ENCODE measurements at places on chromosomes 2 and 18.

GRCh38 chr2:137888845-137889244 is 75.4 kb upstream of the HNMT start:
- peak; percentile 11 for DNase-seq

DNA sequence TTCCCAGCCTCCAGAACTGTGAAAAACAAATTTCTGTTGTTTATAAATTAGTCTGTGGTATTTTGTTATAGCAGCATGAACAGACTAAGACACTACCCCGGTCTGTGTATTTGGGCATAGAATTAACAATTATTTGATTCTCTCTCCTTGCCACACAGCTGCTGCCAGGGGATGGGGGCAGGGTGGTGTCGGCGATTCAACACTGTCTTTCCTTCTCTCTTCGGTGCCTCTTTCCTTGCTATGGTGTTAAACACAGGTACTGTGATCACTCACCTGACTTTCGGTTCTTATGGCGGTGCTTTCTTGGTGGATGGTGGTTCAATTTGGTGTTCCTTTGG is 50.8 kb upstream of the CTAGE1 start:
- no peak for DNase-seq

GRCh38 chr2:212520340-212520739 is 18.3 kb downstream of the ERBB4 start:
- DNase-seq = no peak

- no peak for DNase-seq
Measured at GRCh38 chr2:231597014-231597611, 4.4 kb downstream of the TEX44 start.

- DNase-seq = peak; percentile 74
Measured at GRCh38 chr2:176126929-176127773, 2.4 kb upstream of the HOXD8 start.

GRCh38 chr2:195363496-195363895 is 293.5 kb upstream of the SLC39A10 start:
- DNase-seq = no peak

GRCh38 chr2:233988581-233988980 is 61.9 kb upstream of the SPP2 start:
- no peak for DNase-seq

GRCh38 chr2:27315122-27315521 is 6.9 kb upstream of the UCN start:
- no peak for DNase-seq

- no peak for DNase-seq
Measured at GRCh38 chr2:217064234-217065011, 204.6 kb upstream of the TNP1 start.

DNA sequence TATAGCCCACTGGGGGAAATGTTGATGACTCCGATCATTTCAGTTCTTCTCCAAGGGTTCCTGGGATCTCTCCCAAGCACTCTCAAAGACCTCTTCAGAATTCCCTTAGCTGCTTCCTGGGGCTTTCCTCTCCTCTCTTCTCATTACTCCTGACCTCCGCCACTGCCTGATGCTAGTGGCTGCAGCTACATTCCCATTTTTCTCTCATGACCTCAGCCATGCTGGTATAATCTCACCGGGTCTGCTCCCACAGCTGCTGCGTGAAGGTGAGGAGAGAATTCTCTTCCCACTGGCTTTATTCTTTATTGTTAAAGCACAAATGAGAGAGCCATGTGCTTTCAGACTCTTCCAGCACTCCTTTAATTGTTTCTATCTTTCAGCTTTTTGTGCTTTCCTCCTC is 312.0 kb upstream of the ETAA1 start:
- no peak for DNase-seq

DNA sequence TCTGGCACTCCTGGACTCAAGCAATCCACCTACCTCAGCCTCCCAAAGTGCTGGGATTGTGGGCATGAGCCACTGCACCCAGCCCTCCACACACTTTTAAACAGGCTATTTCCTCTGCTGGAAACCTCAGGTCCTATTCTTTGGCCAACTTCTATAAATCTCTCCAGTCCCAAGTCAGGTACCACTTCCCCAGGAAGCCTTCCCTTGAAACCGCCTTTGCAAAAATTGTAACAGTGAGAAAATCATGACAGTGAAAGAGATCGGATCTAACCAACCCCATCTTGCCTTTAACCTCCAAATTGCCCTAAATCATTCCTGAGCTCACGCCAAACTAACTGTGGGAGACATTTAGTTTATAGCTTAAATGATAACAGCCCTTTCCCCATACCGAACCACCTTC is 67.3 kb upstream of the CABLES1 start:
- DNase-seq = no peak

DNA sequence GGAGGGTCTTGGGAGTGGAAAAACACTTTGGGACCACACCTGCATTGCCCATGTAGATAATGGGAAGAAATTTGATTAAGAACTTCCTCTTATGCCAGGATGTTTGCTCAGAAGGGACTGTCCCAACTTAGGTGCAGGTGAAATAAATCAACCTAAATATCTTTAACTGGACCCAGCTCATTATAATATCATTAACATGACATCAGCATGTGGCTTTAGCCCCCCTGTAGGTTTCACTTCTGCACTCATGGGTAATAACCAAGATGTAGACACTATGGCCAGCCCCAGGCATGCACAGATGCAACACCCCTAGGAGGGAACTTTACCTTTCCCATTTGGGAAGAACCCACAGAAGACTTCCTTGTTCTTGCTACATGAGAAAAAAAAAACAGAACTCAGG is 227.4 kb upstream of the ZNF804A start:
- DNase-seq = no peak

- no peak for DNase-seq
Measured at GRCh38 chr2:234885118-234885517, 66.7 kb upstream of the SH3BP4 start.

DNA sequence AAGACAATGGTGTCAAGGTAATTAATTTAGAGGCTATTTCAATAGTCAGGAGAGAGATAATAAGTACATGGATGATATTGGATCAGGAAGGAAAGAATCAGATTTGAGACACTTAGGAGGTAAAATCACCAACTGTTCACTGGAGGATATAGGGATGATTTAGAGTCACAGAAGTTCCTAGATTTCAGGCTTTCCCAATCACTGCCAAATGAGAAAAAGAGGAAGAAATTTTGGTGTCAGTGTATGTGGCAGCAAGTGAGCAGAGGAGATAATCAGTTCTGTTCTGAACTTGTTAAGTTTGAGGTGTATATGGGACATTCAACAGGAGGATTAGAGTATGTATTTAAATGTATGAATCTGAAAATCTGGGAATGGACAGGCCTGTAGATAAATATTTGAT is 640.4 kb downstream of the NR4A2 start:
- no peak for DNase-seq

GRCh38 chr18:986051-986450 is 81.4 kb downstream of the ADCYAP1 start:
- no peak for DNase-seq

- no peak for DNase-seq
Measured at GRCh38 chr2:28633746-28634145, 117.9 kb upstream of the PPP1CB start.

GRCh38 chr2:57333221-57333620 is 713.4 kb upstream of the VRK2 start:
- DNase-seq = no peak

DNA sequence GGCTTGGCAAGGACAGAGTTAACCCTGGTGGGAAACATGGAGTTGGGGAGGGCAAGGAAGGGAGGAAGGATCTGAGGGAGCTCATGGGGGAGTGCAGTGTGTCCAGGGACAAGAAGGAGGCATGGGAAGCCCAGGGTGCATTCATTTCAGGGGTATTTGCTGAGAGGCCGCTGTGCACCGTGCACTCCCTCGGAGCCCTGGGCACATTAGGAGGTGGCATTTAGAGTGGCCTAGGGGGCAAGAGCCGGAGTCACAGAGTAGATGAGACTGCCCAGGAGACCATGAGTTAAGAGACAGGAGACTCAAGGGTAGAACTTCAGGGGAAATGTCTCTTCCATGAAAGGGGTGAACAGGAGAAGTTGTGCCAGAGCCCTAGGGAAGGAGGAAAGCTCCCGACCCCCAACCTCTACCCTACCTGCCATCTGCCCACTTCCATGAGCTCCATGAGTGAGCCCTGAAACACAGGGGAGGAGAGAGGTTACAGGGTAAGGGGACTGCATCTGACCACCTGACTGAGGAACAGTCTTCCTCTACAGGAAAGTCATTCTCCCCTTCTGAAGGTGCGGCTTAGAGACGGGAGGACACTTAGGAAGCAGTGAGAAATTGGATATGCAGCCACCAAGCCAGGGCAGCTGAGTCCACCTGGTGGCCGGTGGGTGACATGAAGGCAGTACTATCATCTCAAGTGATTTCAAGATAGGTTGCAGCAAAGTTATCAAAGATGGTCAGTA is 58.5 kb upstream of the COPS8 start:
- peak; percentile 59 for DNase-seq

DNA sequence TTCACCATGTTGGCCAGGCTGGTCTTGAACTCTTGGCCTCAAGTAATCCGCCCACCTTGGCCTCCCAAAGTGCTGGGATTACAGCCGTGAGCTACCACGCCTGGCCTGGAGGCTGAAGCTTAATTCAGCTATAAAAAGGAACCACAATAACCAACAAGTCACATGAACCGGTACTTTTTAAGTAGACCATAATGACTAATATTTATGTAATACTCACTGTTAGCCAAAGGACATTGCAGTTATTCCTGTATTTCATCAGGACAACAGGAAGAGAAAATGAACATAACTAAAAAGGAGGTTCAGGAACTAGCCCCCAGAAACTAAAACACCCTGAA is 49.0 kb upstream of the TMEM87B start:
- DNase-seq = no peak

DNA sequence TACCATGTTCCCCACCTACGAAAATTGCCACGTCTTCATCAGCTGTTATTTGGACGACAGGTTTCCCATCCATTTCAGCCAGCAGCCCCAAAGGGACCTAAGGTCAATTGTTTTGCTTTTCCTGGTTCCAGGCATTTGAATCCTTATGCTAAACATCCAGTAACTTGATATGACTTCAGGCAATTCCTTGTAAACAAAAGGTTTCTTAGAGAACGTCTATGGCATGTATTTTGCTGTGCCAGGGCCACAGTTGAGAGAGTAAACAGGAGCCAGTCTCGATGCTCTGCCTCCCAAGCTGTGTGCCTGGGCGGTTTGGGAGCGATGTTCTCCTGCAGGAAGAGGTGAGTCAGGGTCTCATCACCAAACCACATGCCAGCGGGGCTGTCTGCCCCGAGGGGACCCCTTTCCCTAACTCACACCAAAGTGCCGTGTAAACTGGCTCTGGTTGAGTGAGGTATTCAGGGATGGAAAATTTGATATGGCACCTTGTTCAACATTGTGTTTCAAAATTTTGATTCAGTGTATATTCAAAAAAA is 12.9 kb upstream of the MC5R start:
- no peak for DNase-seq

DNA sequence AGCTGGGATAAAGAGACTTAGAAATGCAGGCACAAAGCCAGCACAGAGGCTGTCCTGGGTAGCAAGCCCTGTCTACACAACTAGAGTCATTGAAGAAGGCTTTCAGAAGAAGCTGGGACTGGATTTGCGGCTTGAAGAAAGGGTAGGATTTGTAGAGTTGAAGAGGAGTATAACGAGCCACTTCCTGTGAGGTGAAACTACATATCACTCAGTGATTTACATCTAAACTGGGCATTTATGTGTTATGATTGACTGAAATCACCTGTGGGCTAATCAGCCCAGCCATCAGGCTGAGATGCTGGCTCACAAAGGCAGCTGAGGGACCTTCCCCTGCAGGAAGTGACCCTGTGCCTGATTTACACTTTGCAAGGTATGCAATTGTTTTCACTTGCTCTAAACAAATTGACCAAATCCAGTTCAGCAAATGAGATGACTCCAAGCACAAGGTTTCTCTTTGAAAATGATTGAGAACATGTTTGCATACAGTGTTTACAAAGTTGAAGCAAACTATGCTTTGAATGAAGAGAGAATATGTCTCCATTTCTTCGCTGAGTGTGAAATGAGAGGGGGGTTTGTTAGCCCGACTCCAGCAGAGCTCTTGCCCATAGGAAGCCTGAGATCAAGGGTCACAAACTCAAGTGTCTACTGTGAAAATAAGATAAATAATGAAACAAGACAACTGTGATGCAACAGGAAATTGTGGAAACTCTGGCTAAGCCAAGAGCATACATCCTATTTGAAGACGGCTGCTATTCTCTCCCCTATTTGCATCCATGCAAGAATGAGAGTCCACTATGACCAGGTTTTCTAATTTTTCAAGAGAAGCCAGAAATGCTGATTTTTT is 69.3 kb upstream of the HK2 start:
- DNase-seq = no peak

- no peak for DNase-seq
Measured at GRCh38 chr2:82599021-82599420, 1860.1 kb downstream of the SUCLG1 start.

Data from activated CD4-positive, alpha-beta T cell treated with anti-CD3 and anti-CD28 coated beads for 48 hours (primary cell).